CD4-positive, alpha-beta T cell (primary cell): ENCODE measurements at places on chromosomes 13 and 19.

DNA sequence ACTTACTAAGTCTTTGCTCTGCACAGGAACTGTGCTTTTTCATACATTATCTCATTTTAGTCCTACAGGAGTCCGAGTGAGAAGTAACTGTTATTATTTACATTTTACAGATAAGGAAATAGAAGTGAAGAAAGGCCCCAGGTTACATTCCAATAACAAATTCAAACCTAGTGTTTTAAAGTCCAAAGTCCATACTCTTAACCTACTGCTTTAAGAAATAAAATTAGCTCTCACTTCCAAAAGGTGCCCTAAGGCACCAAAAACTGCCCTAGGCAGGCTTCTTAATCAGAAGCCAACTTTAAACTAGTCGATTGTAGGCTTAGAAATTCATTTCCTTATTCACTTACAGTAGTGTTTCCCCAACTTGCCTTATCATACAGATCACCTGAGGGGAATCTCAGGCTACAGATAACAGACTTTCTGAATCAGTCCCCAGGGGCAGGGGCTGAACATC is 555.9 kb downstream of the DIAPH3 start:
- DNase-seq: no peak

- DNase-seq: no peak
Observed at GRCh38 chr19:5561559-5561958, 6.2 kb downstream of the TINCR start.

GRCh38 chr19:55487924-55488687 is at the start of gene SSC5D:
Gene SSC5D, plus strand, starts transcription at chr19:55488436. Its CDS starts 154 bp downstream, at chr19:55488590.
- no peak for DNase-seq

- DNase-seq: peak; percentile 86
Observed at GRCh38 chr19:34350161-34350561, 14.8 kb upstream of the GPI start.

- DNase-seq: no peak
Observed at GRCh38 chr19:19873381-19873780, 7.7 kb downstream of the ZNF253 start.

GRCh38 chr19:57075125-57075524 is 44.7 kb upstream of the USP29 start:
- no peak for DNase-seq

DNA sequence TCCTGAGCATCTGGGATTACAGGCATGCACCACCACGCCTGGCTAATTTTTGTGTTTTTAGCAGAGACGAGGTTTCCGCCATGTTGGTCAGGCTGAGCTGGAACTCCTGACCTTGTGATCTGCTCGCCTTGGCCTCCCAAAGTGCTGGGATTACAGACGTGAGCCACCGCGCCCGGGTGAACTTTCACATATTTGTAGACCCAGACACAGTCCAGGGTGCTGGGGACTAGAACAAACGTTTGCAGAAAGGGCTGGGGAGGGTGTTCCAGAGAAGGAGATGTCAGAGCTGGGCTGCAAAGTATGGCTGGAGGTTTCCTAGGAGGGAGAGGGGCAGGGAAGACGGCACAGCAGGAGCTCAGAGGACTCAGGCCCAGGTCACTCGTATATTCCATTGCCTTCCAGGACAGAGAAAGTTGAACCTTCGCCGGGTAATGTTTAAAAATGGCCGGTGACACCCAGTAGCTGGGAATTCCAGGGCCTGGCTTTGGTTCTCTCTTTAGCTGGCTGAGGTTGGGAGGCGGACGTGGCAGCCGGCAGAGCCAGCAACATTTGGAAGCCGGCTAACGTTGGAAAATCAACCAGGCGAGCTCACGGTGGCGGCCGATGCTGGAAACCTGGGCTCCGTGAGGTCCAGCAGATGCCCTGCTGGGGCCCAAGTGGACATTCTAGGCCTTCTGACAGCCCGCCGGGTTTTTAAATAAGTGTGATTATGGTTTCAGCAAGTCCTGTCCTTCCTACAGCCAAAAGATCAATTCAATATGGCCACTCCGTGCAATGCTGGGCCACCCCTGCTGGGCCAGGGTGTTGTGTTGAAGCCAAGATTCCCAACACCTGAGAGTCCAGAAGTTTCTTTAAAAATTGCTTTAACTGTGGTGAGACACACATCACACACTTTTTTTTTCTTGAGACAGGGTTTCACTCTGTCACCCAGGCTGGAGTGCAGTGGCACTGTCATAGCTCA is 41.5 kb downstream of the NFIC start:
- no peak for DNase-seq

DNA sequence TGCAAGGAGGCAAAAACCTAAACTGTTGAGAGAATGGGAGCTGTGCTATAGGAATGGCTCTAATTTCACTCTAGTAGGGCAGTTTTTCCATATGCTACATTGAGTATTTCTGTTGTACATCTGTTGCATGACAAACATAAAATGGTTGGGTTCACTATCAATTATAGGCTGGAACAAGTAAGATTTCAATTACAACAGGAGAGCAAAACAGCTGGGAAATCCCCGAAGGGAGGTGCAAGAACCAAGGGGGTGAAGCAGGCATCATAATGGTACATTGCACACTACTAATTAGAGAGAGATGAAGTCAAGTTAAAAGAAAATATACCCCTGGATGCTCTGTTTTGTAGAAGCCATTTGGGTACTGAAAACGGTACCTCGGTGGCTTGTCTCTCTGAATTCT is 389.5 kb downstream of the PCDH9 start:
- no peak for DNase-seq

DNA sequence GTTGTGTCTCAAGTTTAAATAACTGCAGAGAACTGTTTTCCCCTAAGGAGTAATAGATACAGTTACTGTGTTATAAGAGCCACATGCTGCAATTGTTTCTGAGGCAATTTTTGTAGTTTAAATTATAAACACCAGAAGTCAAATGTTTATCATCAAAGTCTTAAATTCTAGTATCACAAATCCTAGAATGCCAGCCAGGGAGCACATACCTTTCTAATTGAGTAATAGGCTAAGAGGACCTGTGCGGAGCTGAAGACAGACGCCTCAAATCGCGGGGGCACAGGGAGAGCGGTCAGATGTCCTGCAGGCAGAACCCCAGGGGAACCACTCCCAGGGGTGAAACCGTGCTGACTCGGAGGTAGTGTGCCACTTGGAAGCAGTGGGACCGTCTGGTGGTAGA is 65.2 kb upstream of the TNFRSF19 start:
- DNase-seq: no peak

DNA sequence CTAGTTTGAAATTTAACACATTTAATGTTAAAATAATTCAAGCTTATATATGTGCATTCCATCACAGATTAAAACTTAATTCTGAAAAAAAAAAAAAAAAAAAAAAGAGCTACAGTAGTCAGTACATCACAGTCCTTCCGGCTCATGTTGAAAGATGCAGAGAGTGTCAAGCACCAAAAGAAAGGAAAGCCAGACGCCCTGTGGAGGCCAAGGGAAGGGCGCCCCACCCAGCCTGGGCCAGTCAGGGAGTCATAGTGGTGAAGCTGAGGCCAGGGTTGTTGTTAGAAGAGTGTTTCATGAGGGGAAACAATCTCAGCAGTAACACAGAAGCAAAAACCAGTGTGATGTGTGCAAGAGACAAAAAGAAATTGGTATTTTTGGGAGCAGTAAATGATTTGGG is 375.3 kb downstream of the MTUS2 start:
- no peak for DNase-seq

DNA sequence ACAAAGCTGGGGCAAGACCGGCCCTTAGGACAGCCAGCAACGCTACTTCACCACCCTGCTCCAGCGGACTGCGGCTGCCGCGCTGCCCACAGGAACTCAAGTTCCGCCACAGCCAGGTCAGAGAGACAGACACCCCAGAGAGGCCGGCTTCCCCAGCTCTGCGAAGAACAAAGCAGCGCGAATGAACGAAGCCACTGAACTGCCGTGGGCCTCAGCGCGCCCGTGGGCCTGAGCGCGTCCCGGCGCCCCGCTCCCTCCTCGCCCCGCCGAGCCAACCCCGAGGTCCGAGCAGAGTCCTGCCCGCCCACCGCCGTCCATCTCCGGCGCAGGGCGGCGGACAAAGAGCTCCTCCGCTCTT is 158.4 kb downstream of the RNF17 start:
- no peak for DNase-seq

DNA sequence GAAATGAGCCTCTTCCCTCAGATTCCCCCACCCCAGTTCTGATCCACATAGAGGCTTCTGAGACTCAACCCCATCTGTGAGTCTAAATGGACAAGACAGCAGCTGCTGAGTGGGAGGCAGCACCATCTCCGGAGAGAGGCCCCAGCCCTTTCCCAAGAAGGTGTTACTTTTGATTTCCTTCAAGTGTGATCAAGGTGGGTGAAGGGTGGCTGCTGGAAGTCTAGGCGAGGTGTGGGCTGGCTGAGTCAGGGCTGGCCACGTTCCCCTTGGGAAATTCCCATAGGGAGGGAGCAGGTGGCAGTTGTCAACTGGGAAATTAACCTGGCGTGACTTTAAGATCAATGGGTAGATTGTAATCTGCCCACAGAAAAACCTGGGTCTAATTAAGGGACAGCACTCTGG is 148.0 kb downstream of the FOXO1 start:
- no peak for DNase-seq

GRCh38 chr13:110533771-110534670 is 27.5 kb downstream of the RAB20 start:
- no peak for DNase-seq

- DNase-seq: no peak
Observed at GRCh38 chr19:43775299-43775890, 5.4 kb downstream of the KCNN4 start.

DNA sequence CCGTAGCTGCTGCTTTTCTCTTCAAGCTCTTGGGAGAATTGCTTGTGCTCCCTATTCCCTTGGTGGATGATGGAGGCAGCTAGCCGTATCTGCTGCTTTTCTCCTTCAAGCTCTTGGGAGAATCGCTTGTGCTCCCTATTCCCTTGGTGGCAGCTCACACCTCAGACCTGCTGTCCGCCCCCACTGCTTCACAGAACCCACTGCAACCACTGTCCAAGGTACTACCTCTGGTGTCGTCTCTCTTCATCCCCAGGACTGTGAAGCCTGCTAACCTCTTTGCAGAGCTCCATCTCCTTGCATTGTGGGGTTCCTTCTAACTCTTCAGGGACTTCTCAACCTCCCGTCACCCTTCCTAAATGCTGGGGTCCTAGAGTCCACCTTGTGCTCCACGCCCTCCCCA is 4.6 kb upstream of the ERVK3-1 start:
- DNase-seq: no peak

- no peak for DNase-seq
Observed at GRCh38 chr13:32530841-32531253, 7.7 kb downstream of the N4BP2L2 start.
